Stimulated activated CD4-positive, alpha-beta T cell treated with anti-CD3 and anti-CD28 coated beads, TNF-alpha, amount 100 ng/mL, for 4 hours (primary cell): ENCODE measurements at places on chromosomes 1 and 21.

DNA sequence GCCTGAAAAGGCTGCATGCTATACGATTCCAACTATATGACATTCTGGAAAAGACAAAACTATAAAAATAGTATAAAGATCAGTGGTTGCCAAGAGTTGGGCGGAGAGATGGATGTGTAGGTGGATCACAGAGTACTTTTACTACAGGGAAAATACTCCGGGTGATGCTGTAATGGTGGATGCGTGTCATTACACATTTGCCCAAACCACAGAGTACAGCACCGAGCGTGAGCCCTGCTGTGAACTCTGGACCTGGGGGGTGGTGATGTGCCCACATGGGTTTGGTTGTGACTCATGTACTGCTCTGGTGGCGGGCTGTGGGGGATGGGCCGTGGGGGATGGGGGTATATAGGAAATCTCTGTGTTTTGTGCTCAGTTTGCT lies 162.7 kb upstream of the COL6A1 start:
- peak; percentile 64 for DNase-seq

- DNase-seq, result no peak
These were observed 28.4 kb downstream of the RRP1B start for GRCh38 chr21:43687566-43688399.

- peak; percentile 17 for DNase-seq
These were observed 24.8 kb upstream of the THEM4 start for GRCh38 chr1:151934048-151934493.

- DNase-seq, result no peak
These were observed 139.8 kb downstream of the PGBD5 start for GRCh38 chr1:230286166-230286889.

DNA sequence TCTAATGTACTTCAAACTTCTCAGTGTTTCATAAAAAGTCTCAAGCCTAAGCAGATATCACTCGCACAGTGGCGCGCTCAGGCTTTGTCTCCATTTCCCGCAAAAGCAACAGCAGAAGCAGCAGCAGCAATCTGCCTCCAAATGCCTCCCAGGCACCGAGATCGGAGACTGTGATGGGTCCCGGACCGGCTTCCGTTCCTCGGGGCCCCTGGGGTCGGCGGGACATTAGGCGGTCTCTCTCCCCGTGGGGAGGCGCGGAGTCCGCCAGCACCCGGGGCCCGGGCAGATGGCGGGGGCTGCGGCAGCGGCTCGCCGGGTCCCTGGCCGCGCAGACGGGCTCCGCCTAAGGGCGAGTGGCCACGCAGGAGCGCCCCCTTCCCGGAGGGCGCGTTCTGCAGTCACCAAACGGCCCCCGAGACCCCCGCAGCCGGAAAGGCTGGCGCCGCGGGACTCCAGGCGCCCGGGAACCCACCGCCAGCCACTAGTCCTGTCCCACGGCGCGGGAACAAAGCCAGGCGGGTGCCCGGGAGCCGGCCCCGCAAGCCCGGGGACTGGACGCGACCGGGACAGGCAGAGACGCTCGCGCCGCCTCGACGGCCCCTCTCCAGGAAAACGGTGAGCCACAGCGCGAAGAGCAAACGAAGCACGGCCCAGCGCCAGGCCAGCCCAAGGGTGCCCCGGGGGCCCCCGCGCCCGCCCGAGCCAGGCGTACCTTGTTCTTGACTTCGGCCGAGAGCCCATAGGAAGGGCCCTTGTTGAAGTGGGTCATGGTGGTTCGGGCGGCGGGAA lies 590 bp downstream of the CNN3 start:
- peak; percentile 11 for DNase-seq

DNA sequence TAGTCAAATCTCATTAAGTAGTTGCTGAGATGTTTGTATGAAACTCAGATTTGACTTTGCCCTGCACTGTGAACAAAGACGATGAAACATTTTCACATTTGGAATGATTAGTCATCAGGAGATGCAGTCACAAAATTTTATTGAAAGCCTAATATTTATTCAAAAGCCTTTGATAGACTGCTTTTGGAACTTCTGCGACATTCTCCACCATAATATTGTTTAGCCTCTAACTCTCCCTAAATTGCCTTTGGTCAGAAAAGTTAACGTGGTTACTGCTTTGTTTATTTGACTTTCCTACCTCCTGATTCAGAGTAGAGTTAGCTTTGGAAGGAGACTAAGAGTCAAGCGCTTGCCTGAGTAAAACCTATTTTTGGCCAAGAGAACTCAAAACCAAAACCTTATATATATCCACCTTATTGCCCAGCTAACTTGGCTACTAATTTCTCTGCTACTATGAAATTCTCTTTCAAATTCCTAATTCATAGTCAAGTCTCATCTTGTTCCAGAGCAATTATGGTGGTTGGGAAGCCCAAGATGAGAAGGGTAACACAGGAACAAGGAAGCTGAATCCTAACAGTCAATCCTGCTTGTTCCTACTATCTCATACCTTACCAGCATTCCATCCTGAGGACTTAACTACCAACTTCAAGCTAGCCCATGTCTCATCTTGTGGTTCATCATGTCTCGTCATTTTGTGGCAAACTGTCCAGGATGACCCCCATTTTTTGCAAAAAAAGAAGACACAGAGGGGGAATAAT lies 429.6 kb downstream of the USP25 start:
- DNase-seq, result no peak

GRCh38 chr1:151908228-151908691 lies 1.1 kb downstream of the THEM4 start:
- no peak for DNase-seq

DNA sequence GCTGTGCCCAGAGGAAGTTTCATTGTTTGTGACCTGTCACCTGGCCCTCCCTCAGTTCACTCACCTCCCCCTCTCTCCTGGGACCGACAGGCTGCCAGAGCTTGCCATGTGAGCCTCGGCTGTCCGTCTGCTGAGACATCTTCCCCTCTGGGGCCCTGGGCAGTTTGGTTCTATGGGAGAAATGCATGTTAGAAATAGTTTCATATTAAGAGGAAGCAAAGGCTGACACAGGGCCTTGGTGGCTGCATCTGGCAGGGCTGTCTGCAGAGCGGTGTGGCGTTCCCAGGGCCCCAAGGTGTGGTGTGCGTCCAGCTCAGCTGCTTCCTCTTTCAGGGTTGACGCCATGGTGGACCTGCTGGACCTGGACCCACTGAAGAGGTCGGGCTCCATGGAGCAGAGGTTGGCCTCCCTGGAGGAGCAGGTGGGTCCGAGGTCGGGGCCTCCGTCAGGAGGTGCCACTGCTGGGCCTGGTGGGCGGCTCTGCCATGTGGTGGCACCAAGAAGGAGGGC lies 31.9 kb upstream of the LRRC3 start:
- no peak for DNase-seq

GRCh38 chr1:11921022-11921421 lies 5.2 kb downstream of the KIAA2013 start:
- no peak for DNase-seq

GRCh38 chr1:46406881-46407608 lies 12.9 kb downstream of the FAAH start:
- no peak for DNase-seq

DNA sequence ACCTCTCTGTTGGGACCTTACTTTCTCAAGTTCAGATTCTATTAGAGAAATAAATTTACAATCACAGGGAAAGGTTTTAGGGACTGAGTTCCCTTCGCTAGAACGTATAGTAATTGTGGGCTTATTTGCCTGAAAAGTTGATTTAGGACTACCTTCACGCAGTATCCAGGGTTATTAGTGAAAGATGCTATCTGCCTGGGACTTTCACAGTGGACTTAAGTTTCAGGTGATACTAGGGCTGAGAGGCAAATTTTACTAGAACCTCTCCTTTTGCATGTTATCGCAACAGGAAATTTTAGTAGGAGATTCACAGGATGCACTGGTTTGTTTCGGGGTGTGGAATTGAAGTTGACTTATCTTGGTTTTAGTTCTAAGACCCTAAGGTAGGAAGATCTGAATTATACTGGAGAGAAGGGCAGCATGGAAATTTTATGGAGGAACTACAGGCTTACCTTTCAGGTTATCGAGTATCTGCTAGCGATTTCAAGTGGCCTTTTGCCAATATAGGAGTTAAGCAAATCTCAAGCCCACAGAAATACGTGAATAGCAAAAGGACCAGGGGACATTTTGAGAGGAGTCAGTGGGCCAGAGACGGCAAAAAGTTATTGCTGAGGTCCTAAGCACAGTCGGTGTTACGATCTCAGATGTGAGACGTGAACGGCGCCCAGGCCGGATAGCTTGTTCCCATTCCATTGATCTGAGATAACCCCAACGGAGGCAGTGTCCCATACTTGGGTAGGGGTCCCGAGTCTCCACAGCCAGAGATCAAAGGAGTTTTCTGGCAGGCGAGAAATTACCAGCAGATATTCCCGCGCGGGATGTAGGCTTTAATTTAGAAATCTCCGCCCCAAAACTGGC lies 723 bp upstream of the GNAI3 start:
- peak; percentile 9 for DNase-seq

DNA sequence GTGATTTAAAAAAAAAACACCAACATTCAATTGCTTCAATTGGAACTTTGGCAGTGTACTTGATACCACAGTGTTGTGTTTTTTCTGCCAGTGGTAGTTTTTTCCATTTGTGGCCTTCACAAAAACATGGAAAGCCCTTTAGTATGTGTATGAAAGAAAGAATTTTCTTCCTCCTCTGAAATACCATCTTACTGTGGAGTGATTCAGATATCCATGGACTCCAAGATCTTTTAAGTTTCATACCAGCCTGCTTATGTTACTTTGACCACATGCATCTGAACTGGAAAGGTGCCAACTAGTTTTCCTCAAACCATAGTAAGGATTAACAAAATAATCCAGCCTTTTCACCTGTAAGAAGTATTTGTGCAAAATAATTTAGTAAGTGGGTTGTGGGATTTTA lies 3.4 kb downstream of the PPP2R5A start:
- no peak for DNase-seq

GRCh38 chr1:230972855-230973271 lies 5.8 kb downstream of the TTC13 start:
- DNase-seq, result no peak

GRCh38 chr1:29201595-29202051 lies 19.9 kb upstream of the SRSF4 start:
- DNase-seq, result no peak

DNA sequence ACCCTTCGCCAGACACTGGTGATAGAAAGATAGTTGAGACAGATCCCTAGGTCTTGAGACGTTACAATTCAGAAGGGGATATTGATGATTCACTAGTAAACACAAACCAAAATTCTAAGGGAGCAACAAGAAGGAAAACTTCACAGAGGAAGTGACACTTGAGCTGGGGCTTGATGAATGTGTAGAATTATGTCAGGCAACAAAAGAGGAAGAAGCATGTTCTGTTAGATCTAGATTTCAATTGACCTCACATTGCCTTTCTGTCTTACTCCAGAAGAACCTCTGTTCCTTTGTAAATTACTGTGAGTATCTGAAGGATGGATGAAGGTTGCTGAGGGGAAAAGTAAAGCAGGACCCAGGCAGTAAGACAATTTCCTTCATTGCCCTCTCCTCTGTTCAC lies 328.2 kb downstream of the KCTD3 start:
- no peak for DNase-seq

DNA sequence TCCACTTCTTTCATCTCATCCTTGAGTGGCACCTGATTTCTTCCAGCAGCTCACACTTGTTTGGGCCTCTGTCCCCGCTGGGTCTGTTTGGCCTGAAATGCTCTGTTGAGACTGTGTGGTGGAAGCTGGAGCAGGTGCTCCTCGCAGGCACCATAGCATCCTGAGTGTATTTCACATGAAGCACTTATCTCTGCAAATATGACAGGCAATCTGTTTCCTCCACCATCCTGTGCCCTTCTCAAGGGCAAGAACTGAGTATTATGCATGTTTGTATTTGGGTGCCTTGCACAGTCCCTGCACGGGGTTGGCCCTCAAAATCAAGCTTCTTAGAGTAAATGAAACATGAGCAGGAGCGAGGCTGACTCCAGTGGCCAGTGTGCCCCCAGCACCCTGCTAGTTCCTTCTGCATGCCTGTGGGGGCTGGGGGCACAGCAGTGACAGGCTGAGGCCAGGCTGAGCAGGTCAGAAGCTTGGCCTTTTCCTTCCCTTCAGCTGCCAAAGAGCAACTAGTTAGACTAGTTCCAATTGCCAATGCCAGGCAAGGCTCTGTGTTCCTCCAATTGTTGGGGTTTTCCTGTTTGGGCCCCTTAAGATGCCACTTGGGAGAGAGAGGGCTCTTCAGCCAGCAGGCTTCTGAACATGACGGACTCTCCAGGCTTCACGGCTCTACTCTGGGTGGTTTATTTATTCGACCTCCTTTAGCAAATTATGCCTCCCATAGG lies 129.6 kb upstream of the ATP1A1 start:
- DNase-seq, result no peak

DNA sequence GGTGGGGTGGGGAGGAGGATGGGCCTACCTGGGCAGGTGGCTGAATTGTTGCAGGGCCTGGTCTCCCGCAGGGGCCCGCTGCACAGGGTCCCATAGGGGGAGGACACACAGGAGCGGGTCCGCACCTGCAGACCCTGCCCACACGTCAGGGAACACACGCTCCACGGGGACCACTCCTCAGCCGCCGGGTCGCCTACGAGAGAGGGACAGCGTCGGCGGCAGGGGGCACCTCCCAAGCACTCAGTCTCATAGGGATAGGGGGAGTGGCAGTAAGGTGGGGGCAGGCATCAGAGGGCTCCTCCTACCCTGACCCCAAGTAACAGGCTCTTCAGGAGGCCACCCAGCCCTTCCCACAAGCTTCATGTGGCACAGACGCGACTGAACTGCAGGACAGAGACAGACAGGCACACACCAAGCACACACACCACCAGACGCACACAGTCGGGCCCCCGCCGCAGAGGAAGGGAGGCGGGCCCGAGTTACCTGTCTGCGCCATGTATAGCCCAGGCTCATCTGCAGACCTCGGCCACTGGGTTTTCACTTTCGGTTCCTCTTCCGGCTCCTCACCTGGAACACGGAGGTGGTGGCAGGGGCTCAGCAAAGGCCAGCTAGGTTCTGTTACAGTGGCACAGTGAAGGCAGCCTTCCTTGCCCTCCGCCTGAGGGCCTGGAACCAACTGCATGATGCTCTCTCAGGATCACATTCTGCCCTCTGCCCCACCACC lies 19.8 kb downstream of the ADGRB2 start:
- no peak for DNase-seq

DNA sequence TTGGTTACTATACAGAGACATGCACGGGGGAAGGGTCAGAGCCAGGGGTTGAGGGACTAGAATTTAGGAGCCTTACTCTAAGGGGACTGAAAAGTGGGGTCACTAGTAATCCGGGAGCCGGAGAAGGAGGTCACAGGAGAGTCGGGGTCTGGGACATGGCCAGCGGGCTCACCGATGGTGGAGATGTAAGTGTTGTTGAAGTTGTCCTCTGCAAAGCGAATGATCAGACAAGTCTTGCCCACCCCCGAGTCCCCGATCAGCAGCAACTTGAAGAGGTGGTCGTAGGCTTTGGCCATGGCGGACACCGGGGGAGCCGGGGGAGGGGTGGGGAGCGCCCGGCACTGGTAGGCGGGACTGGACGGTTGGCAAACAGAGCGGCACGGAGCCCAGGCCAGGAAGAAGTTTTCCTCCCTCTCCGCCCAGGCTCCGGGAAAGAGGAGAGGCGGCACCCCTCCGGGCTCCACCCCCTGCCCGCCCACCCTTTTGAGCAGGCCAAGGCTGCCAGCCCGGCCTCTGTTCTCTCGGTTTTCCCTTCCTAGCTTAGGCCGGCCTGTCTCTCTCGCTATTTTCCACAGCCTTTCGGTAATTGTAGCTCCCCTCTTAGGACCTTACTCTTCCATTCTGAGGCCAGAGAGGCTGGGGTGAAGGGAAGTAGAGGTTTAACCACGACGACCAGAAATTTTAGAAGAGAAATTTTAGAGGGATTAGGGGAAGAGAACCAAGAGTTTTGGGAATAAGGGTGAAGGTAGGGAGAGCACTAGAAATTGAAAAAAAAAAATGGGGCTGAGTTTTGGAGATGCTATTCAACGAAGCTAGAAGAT lies at the start of gene RAB13:
TSS of gene RAB13 (minus strand) at position 399 of the 821 bp plus-strand sequence. CDS start at position 296, 103 bp downstream.
- no peak for DNase-seq
